ENCODE measurements at places on chromosomes 1 and 21.
A peak's percentile ranks its signal among the peaks of the same experiment; 100 is the strongest.

- ATAC-seq: no peak
Measured at GRCh38 chr1:94909486-94909885, 17.4 kb downstream of the CNN3 start.

GRCh38 chr1:236064674-236065508 is at the start of gene NID1:
NID1 (minus strand) TSS chr1:236065090; CDS start chr1:236065079, 11 bp downstream.
- peak; percentile 19 for ATAC-seq

DNA sequence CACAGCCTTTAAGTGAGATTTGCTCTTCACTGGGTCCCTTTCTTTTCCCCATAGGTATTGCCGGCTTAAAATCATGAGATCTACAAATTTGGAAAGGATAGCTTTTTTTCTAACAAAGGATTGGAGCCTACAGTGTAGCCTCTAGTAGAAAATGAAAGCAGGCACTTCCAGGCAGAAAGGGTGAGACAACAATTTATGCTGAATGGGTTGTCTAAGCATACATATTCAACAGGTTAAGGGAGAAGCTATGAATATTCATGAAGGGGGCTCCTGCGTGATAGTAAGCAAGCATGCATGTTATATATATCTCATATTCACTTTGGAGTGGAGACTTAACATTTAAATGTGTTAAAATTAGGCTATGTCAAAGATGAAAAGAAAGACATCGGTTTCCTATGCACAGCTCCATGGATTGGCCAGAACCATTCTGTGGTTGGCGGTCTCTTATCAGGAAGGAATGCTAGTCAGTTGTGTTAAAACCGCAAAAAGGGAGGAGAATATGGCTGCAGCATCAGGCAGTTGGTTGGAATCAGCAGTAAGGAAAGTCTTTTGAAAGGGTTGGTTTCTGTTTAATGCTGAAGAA is 66.0 kb downstream of the VCAM1 start:
- no peak for ATAC-seq

DNA sequence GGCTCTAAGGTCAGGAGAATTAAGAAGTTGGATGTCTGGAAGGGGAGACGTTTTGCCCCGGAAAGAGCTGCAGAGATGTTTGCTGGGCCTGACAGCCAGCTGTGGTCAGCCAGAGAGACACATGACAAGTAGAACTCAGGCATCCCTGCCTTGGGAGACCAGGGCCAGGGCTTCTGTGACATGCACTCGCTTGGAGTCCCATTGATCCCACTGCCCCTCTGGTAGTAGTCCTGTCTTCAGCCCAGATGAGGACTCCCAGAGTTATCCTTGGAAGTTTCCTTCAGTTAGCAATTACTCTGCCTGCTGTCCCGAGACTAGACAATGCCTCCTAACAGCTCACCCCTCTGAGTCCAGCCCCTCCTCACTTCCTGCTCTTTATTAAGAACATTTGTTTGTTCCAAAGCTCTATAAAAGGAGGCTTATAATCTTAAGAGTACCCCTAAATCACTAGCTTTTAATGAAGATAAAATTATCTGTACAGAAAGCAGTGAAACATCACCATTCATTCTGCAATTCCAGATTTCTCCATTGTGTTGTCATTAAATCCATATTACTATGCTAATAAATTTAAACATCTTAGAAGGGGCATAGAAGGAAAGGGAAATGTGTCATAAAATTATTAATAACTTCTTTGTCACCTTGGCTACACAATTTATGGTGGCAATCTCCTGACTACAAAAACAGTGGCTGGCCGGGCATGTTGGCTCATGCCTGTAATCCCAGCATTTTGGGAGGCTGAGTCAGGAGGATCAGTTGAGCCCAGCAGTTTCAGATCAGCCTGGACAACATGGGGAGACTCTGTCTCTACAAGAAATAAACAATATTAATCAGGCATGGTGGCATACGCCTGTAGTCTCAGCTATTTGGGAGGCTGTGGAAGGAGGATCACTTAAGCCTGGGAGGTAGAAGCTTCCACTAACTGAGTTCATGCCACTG is 94.2 kb downstream of the KCNK1 start:
- no peak for ATAC-seq

DNA sequence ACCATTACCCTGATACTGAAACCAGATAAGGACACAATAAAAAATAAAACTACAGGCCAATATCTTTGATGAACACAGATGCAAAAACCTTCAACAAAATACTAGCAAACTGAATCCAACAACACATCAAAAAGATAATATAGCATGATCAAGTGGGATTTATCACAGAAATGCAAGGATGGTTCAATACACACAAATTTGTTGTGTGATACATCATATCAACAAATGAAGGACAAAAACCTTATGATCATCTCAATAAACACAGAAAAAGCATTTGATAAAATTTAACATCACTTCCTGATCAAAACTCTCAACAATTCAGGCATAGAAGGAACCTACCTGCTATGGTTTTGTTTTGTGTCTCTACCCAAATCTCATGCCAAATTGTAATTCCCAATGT is 74.3 kb upstream of the VANGL1 start:
- no peak for ATAC-seq

- peak; percentile 62 for ATAC-seq
Measured at GRCh38 chr1:247407180-247407616, 8.8 kb upstream of the NLRP3 start.

GRCh38 chr1:235151033-235151432 is 10.0 kb downstream of the RBM34 start:
- no peak for ATAC-seq

DNA sequence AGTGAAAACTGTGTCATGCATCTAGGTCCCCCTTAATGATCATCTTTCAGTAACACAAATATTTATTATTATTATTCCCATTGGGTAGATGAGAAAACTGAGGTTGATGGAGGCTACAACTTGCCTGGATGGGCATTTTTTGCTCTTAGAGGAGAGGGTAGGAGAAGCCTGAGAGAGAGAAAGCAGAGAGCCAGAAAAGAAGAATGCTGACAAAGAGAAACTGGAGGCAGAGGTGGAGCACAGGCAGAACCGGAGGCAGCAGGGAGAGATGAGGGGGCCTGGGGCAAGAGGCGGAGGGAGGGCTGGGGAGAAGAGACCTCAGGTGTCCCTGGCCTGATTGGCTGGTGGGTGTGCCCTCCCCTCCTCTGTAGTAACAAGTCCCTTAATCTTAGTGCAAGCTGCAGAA is 4.1 kb downstream of the BLACAT1 start:
- ATAC-seq: no peak

DNA sequence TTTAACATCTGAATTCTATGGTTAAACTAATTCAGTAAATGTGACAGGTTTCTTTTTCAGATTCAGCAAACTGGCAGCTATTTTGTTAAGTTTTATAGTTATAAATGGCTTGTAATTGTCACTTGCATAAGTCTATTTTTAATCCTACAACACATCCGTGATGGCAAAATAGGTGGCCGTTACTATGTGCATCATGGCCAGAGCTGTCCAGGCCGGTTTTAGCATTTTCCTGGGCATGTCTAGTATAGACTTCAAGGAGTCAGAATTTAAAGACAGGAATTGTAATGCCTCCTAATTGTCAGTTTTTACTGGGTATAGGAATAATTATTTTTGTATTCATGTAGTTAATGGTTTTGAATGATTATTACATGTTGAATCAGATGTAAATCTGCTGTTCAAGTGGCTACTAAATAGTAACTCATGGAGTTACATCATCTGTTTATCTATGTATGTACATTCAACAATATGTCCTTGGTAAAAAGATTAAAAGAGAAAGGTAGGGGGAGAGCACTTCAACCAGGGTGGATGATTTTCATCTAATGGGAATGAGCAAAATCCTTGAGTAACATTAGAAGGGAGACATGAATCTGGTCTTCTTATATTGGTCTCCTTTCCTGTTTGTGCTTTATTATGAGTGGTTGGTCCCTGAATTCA is 3.2 kb upstream of the B3GALT2 start:
- ATAC-seq: no peak

DNA sequence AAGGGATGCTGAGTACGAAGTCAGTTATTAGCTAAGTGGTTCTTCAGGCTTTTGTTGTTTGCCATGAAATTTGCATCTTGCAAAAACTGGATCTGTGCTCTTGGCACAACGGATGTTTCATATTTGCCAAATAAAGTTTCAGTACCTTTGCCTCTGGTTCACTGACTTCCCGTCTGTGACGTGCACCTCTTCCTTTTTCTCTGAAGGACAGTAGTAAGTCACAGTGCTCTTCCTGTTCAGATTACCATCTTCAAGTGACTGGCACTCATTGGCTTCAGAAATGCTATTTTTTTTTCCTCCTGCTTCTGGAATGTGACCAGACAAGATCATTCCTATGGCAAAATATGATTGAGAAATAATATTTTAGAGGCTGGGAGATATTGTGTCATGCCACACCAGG is 75.9 kb upstream of the GREM2 start:
- ATAC-seq: no peak

GRCh38 chr1:46171351-46171750 is 3.5 kb upstream of the TSPAN1 start:
- no peak for ATAC-seq

- ATAC-seq: no peak
Measured at GRCh38 chr1:175127565-175127964, 59.9 kb downstream of the TNN start.

- ATAC-seq: no peak
Measured at GRCh38 chr1:226846786-226847185, 23.6 kb upstream of the PSEN2 start.

DNA sequence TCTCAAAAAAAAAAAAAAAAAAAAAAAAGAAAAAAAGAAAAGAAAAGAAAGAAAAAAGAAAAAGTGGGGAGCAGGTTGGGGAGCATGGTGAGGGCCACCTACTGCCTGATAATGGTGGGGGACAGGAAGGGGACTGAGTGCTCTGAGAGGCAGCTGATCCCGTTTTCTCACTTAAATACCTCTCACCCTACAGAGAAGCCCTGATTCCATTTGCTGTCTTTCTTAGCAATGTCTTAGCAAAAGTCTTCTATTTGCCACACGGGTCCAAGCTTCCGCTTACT is 692 bp upstream of the H6PD start:
- ATAC-seq: no peak

GRCh38 chr1:77831976-77832711 is 52.7 kb downstream of the MIGA1 start:
- no peak for ATAC-seq

DNA sequence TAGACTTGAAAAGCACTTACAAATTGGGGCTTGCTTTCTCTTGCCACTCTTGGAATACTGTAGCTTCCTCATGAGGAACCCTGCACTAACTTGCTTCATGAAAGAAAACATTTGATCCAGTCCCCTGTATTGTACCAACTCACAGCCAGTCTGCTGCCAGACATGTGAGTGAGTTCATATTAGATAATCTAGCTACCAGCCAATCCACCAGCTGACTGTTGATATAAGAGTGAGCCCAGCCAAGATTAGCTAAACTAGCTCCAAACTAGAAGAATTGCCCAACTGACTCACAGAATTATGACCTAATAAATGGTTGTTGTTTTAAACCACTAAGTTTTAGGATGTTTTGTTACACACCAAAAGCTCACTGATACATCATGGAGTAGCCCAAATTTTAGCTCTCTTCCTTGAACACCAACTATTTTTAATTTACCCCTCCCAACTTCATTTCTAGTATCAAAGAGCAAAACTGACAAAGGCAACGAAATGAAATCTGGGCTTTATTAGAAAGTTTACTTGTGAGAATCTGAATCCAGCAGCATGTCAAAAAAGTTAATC is 6.6 kb upstream of the RGS8 start:
- ATAC-seq: no peak

DNA sequence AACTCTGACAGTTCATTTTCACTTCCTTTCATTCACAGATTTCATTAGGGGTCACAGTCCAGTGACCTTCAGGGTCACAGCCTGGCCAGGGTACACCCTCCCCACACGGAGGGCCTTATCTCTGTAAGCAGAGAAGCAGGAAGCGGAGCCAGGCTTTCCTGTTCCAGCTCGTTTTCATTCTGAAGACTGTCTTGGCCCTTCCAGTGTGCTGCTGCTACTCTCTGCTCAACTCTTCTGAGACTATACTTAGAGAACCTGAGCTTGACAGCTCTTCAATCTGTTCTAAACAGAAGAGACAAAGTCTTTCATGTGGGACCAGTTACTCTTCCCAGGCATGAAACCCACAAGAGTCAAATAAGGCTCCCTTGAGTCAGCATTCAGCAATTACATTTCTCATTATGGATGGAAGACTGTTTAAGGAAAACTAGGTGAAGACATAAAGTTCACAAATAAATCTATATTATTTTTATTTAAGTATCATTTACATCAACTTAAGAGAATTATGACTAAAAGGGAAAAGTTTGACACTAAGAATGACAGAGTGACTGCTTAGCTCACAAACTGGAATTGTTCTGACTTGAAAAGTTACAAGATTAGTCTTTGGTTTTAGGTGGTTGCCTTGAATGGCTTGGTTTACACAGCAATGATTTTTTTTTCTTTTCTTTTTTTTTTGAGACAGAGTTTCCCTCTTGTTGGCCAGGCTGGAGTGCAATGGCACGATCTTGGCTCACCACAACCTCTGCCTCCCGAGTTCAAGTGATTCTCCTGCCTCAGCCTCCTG is 4.8 kb upstream of the TDRD10 start:
- peak; percentile 39 for ATAC-seq

DNA sequence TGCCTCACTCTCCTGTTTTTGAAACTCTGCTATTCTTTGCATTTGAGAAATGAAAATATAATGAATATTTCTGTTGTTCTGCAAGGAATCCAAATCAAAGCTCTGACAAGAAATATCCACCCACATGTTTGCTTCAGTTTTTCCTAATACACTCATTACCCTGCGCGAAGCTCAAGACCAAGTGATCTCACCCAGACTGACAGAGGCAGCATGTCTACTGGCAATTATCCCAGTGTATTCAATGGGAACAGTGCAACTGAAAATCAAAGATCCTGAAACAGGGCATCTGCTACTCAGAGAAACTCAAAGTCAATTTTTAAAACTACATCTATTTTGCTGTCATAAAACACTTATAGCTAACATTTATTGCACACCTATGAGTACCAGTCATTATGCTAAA is 321.0 kb upstream of the LRRC7 start:
- ATAC-seq: no peak

DNA sequence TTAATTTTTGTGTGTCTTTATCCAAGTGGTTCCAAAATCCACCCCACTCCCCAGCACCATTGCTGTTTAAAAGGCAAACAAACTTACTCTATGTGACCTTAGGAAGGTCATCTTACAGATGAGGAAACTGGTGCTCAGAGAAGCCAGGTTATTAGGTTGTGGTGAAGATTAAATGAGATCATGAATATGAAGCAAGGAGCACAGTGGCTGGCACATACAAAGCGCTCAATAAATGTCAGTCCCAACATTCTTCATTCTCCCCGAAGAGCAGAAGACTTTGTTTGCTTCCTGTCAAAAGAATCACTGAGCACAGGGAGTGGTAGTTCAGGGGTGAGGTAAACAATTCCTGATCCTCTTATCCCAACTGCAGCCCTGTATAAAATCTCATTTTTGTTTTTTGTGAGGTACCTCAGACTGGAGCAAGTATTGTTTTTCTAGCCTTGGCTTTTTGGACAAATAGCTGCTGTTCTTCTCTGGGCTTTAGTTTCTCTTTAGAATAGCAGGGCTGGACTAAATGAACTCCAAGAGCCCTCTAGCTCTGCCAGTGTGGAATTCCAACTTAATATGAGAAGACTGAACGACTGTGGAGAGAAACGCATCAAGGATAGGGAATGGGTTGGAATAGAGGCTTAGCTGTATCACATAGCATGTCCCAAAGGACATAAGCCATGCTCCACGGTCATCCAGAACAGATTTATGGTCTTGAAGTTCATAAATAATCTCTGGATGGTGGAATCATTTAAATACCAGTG is 455.3 kb upstream of the USP24 start:
- ATAC-seq: no peak

GRCh38 chr1:20948101-20948500 is 161.0 kb upstream of the HP1BP3 start:
- ATAC-seq: no peak
